Stimulated activated CD8-positive, alpha-beta memory T cell treated with anti-CD3 and anti-CD28 coated beads, Interleukin-12 subunit alpha, Interleukin-12 subunit beta, amount 100 ng/mL, for 1 hour (primary cell): ENCODE measurements at places on chromosomes 5 and 9.

DNA sequence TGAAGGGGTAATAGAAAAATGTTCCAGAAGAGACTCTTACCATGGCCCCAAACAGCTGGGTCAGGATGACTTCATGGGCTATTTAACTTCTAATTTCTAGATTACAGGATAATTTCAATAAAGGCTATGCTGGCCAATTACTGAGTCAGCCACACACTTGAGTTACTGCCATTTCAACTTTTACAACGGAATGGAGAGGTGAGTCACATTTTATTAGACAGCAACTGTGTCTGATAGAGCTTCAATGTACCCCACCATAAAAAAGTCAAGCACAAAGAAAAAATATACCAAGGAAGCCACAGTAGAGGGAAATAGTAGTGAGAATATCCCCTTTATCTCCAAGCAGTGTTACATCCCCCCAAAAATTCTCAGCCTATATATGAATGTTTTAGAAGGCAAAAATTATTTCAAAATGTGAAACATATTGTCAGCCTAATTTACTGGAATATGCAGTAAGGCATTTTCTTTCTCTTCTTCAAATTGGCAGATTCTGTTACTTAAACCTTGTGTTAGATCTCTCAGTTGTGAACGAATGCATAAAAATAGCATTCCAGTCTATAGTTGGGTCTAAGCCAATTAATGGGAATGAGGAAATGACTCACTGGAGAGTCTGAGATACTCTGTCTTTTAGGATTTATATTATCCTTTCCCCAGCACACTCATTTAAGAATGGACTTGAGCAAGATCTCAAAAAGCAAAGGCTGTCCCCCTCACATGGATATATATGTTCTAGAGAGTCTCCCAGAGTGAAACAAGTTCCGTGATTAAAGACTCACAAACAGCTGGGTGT is 47.1 kb upstream of the RAI14 start:
- DNase-seq, result no peak

- no peak for DNase-seq
Observed at GRCh38 chr9:126226991-126227936, 99.4 kb upstream of the MVB12B start.

- DNase-seq, result peak; percentile 2
Observed at GRCh38 chr5:147576646-147577535, 67.0 kb upstream of the DPYSL3 start.

DNA sequence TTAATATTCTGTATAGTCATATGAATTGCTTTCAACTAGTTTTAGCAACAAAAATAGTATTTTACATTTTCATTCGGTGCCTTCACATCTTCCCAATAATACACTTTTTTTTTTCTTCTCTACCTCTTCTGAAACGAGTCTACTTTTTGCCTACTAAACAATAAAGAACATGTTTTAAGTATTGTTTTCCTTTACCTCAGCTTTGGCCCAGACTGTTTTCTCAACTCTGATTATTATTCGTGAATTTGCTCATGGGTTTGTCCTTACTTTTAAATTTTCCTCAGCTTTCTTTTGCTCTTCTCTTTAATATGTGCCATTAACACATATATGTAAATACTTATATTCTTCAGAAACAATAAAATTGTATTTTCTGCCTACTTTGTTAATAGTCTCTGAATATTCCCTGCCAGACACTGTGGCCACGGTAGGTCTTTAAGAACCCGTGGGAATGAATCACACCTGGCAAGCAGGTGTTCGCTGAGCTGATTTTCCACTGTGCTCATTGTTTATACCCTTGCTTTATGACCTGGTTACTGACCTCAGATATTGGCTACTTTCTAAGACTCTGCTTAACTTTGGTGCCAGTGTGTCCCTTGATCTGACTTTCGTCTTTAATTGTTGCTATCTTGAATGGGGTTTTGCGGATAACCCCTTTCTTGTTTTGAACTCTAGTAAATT is 49.1 kb downstream of the FAM170A start:
- DNase-seq, result no peak

GRCh38 chr9:127447416-127448111 is 3.6 kb downstream of the RPL12 start:
- DNase-seq, result no peak

GRCh38 chr9:117097761-117098160 is 317.1 kb downstream of the ASTN2 start:
- no peak for DNase-seq

DNA sequence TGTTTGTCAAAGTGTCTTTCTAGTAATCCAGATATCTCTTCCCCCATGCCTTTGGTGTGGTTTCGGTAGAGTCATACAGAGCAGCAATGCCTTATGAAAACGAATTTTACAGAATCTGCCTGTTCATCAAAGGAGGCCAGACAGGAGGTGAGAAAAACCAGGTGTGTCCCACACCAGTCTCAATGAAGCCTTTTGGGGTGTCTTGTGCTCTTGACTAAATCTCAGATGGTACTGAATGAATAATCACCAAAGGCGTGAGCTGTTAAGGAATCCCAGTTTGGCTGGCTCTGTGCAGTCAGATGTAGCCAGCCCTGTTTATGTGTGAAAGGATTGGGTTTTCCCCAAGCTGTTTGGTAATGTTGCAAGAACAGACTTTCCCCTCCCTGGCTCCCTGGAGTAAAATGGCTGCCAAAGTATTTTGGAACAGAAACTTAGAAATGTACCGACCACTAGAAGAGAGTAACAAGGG is 70.8 kb upstream of the CDKN2B start:
- no peak for DNase-seq

- DNase-seq, result no peak
Observed at GRCh38 chr9:135793221-135794056, 91.5 kb downstream of the KCNT1 start.

- no peak for DNase-seq
Observed at GRCh38 chr5:17832949-17833745, 198.9 kb downstream of the TAF11L14 start.

- no peak for DNase-seq
Observed at GRCh38 chr5:127311781-127312525, 21.4 kb downstream of the MEGF10 start.

DNA sequence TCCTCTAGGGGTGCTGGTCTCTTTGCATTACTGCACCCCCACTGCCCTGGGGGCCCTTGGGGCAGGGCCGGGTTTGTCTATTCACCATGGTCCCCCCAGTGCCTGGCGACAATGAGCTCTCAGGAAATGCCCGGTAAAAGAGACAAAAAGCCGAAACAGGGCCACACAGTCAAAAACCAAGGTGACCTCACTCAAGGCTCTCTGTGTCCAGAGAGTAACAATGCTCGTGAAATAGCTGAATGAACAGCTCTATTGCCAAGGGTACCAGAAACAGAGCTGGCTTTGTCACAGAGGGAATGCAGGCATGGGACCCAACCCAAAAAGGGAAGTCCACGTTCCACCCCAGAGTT is 16.0 kb downstream of the SH3PXD2B start:
- DNase-seq, result no peak

DNA sequence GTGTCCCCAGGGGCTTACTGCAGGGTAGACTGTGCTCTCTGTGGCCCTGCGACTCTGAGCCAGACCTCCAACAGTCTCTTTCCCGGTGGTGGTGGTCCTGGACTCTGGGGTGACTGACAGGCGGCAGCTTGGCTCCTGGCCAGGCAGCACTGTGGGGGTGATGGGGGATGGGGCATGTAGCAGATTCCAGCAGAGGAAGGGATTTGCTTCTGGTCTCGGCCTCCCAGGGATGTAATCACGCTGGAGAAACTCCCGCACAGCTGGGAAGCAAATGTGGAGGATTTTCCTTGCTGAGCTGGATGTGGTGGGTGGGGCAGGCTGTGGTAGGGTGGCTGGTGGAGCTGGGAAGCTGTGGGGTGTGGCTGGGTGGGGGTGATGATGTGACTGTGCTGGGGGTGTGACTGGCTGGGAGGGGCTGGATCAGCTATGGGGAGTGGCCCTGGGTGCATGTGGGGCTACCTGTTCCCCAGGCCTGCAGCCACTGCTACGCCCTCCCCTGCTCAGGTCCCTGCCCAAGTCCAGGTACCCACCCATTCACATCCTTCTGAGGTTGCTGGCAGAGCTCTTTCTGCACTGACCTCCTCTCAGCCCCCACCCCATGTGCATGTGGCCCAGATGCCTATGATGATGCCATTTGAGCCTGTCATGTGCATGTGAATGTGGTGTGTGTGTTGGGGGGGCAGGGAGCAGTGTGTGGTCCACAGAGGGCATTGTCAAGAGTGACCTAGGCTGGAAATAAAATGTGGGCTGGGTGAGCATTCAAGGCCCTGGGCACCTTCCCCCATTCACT is 3.8 kb downstream of the NDST1 start:
- DNase-seq, result no peak

DNA sequence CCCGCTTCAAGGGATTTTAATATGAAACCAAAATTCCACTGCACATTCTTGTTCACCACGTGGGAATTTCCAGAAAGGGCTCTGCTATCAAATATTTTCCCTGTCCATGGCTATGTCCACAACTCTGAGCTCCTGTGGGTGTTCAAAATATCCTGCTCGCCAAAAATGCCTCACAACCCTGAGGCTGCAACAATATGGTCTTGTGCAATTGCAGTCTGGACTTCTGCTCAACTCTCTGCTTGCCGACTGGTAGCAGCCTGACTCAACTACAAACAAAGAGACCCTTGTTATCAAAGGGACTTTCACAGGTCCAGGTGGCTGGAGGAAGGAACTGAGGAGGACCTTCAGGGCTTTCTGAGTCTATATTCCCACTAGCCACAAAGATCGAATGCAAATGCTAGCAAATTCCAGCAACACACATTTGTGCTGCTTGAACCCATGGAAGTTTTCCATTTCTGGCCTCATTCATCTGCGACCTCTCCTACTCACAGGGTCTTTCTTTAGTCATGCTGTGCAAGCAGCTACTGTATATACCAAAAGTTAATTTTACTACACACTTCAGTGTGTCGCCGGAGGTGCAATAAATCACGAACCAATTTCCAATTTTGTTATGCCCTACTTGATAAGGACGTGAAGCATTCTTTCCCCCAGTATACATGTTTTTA is 169.2 kb upstream of the SLC30A5 start:
- no peak for DNase-seq

DNA sequence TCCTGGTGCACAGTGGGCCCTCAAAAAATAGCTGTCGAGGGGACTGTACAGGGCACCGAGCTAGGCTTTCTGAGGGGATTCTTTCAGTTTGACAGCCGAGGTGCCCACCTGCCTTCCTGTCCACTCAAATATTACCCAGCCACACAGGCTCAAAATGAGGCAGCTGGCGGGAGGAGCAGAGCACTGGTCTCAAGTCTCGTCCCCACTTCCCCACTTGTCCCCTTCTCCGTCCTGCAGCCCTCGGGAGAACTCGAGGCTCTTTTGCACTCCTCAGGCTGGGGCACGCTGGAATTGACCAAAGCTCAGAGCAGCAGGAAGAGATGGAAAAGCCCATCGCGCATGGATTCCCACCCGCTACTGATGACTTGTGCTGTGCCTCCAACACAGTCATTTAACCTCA is 185.2 kb downstream of the HSPA4 start:
- no peak for DNase-seq

GRCh38 chr9:124894741-124895170 is 32.8 kb downstream of the ARPC5L start:
- no peak for DNase-seq

DNA sequence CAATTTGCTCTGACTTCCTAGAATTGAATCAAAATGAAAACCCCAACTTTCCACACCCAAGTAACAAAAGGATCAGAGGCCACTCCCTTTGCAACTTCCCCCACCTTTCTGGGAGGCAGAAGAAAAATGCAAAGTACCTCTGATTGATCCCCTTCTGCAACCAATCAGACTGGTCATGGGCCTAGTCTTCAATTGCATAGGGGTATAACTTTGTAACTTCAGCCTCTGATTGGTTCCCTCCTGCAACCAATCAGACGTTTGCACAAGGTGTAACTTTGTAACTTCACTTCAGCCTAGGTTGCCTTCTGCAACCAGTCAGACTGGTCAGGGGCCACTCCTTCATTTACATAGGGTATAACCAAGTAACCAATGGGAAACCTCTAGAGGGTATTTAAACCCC is 38.3 kb upstream of the CNOT6 start:
- no peak for DNase-seq

GRCh38 chr5:93998951-93999455 is 257.6 kb upstream of the POU5F2 start:
- DNase-seq, result no peak

DNA sequence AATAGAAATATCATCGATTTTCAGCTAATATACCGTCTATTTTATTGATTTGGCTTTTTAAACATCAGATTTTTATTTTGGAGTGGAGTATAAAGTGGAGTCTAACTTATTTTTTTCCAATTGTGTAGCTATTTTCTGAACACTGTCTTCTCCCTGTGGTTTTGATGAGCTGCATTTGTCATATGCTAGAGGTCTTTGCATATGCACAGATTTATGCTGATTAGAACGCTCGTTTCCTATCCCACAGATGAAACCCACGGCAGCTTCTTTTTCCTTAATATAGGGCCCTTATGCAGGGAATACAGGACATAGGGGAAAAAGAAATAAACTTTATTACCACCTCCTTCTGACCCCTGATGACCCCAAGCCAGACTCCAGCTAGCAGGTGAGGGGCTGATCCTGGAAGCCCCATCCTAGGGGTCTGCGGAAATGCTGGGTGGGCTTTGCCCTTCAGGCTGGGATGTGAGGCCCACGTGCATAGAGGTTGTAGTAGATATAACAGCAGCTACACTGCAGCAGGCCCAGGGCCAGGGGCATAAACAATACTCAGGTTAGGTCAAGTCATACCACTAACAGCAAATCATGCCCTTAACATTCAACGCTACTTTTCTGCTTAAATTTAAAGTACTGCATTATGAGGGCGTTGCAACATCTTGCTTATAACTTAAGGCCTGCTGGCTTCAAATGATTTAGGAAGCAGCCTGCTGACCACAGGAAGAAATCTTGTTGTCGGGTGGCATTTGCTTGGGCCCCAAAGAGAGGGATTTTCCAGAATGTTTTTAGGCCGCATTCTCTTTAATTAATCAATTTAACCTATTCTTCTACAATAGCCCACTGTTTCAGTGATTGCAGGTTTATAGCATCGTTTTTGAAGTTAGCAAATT is 28.5 kb downstream of the MVB12B start:
- no peak for DNase-seq

- DNase-seq, result peak; percentile 7
Observed at GRCh38 chr9:15104826-15105420, 194.7 kb upstream of the FREM1 start.

DNA sequence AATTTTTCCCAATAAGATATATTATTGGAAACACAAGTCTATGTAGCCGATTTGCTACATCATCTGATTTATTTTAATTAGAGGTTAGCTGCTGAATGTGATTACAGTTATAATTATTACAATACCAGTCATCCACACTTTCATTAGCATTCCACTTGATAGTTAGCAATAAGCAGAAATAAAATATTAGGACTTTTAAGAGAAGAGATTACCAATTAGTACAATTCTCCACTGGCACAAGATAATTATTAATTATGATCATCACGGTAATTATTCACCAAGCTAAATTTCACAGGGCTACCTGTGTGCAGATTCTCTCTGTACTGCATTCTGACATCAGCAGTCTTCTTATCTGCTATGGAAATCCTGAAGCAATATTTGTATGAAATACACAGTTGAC is 474.7 kb downstream of the TLE4 start:
- no peak for DNase-seq

DNA sequence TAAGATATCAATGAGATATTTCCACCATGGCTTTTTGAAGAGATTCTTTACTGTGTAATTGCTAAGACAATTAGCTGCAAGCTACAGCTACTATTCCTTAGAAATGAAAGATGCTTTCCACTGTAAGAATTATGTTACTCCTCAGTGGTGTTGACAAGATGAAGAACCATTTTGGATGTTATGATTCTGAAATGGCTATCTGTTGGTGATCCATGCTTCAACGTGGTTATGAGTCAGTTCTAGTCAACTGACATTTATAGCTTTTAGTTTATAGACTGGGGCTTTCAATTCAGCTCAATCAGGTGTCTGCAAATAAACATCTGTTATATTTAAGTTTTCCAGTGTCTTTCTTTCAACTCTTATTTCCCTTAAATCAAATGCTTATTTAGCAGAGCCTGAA is 93.7 kb downstream of the SGCD start:
- no peak for DNase-seq
